Left renal pelvis (tissue), 4 donors: ENCODE measurements at places on chromosomes 2 and 18. TPM values are rescaled to one million over a fixed set of nuclear protein-coding genes. Genes with fewer than 3 reads are reported as not detected.
A peak's percentile ranks its signal among the peaks of the same experiment; 100 is the strongest.

DNA sequence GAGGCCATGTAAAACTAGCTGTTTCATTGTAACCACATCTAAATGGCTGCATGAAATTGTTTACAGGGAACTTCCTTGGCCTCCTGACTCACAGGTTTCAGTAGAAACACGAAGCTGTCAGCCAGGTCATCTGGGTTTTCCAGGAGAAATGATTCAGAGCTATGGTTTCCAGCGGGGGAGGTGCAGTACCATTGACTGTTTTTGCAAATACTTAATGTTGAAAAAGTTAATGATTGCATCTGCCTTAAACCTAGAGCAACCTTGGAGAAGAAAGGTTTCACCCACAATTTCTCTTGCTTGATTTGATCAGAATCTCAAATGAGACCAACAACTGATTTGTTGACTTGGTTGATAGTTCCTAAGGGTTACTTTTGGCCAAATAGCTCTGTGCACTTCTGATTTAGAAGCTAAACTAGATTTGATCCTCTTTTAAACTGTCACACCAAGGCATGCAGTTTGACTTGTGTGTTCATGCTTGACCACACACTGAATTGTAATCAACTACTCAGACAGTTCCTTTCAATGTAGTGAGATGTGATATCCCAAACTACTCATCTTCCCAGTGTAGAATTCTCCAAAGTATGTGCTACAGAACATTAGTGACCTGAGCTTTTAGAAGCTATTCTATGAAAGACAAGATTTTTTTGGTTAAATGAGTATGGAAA, 193.5 kb upstream of the CHST9 start:
- DNase-seq, result peak; percentile 36

- DNase-seq, result no peak
Observed at GRCh38 chr2:39587641-39588040, 78.1 kb upstream of the TMEM178A start.

GRCh38 chr2:226963528-226963927, 127.7 kb downstream of the RHBDD1 start:
- DNase-seq, result no peak

DNA sequence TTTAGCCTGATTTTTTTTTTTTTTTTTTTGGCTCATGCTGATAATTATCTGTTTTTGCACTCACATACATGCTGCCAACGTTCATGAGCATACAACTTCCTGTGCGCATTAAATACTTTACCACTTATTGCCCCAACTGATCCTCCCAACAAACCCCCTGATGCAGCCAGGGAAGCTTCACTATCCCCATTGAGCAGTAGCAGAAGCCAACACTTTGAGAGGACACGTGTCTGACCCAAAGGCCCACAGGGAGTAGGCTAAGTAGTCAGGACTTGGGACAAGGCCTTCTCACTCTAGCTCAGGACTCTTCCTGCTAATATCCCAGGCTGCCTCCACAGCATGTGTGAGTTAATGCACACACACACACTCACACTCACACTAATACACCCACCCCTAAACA, 36.2 kb upstream of the MAT2A start:
- DNase-seq, result no peak

DHX57 gene
- 28.0 TPM for polyA plus RNA-seq

ABCG8 gene
- polyA plus RNA-seq, result 1.2 TPM
